ENCODE measurements at places on chromosomes 11 and 22. TPM values are rescaled to one million over a fixed set of nuclear protein-coding genes. Genes with fewer than 3 reads are reported as not detected.

The C11orf86 gene
- total RNA-seq = not detected

- no peak overlapping the region for H3K4me3 ChIP-seq
- peaks cover 4% of the 10 kb centered on the region for H3K4me1 ChIP-seq
- H3K27me3 ChIP-seq = no peaks in the 10 kb centered on the region
- no peak overlapping the region for H3K27ac ChIP-seq
- no peak for DNase-seq
Observed at GRCh38 chr11:128361451-128362020, 225.8 kb downstream of the ETS1 start.

DNA sequence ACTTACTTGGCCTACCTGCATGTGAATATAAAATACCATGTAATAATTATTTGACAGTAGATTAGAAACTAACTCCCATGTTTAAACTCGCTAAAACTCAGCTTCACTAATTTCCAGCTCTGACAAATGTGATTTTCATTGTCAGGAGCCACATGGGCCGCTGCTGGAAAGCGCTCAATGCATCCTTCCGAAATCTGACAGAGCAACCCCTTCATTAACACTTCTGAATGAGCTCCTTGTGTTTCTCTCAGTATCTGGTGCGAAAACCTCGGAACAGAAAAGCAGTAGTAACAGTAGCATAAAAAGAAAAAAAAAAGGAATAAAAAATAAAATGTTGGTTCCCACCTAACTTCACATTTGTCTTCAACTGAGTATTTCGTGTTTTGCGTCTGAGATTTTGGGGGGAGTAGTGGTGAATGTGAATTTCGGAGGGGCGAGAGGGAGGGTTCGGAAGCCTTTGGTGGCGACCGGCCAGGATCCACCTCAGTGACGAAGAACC is 710 bp downstream of the MTCH2 start:
- H3K27me3 ChIP-seq = no peaks in the 10 kb centered on the region
- H3K4me1 ChIP-seq = peaks cover 11% of the 10 kb centered on the region
- H3K27ac ChIP-seq = peak overlapping the region; percentile 83
- no peaks in the 10 kb centered on the region for H3K36me3 ChIP-seq
- DNase-seq = no peak

GRCh38 chr11:125328225-125328580 is 163.7 kb downstream of the PKNOX2 start:
- no peaks in the 10 kb centered on the region for H3K36me3 ChIP-seq
- H3K4me1 ChIP-seq = no peaks in the 10 kb centered on the region
- no peaks in the 10 kb centered on the region for H3K27me3 ChIP-seq
- H3K27ac ChIP-seq = no peak overlapping the region
- no peak overlapping the region for H3K4me3 ChIP-seq

- H3K4me1 ChIP-seq = no peaks in the 10 kb centered on the region
- no peak for DNase-seq
- H3K36me3 ChIP-seq = no peaks in the 10 kb centered on the region
- no peak overlapping the region for H3K27ac ChIP-seq
- H3K4me3 ChIP-seq = no peak overlapping the region
Observed at GRCh38 chr11:29282088-29282487, 734.7 kb downstream of the KCNA4 start.

DNA sequence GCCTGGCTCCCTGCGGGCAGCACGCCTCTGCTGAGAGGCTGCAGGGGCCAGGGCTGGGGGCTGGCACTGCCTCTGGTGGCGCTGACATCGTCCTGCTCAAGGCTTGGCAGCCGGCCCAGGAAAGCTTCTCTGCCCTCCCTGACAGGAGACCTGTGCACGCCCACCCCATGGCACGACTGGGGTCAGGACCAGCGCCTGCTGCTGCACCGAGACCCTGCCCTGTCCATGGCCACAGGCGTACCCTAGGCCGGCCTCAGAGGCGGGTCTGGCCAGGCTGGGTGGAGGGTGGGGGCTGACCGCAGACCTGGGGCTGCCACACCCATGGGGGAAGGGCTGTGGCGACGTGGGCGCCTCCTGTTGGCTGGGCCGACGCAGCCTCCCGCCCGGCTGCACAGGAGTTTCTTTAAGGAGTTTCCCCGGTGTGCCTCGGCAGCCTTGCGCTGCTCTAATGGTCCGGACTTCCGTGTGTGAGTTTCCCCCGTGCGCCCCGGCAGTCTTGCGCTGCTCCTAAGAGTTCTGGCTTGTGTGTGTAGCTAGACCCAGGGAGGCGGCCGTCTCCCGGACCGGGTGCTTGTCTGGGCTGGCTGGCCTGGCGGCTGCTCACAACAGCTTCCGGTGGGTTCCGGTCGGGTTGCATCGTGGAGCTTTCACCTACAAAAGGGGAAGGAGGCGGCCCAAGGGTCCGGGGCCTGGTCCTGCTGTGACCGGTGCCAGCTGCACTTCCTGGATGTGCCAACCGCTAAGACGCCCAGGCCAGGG is 4.6 kb downstream of the TRABD start:
- peak overlapping the region; percentile 98 for H3K27ac ChIP-seq
- H3K27me3 ChIP-seq = no peaks in the 10 kb centered on the region
- no peaks in the 10 kb centered on the region for H3K36me3 ChIP-seq
- peak overlapping the region; percentile 56 for H3K4me3 ChIP-seq
- DNase-seq = peak; percentile 83

The GAS2 gene
- 4.0 TPM for total RNA-seq

DNA sequence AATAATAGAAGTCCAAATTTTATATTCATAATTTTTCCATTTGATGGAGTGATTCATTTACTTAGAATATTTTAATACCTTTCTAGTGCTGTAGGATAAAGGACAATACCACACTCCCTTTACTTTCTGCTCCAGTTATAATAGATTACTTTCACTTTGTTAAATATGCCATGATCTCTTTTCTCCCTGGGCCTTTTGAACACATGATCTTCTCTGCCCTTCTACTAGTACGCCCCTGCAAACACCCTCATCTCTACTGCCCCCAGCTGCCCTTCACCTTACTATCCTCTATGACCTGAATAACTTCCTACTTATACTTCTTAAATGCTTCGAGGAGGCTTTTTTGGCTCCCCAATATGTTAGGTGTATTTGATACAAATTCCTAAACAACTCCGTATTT is 177.3 kb downstream of the GUCY1A2 start:
- H3K4me3 ChIP-seq = no peak overlapping the region
- no peaks in the 10 kb centered on the region for H3K4me1 ChIP-seq
- H3K36me3 ChIP-seq = no peaks in the 10 kb centered on the region
- DNase-seq = no peak
- no peaks in the 10 kb centered on the region for H3K27me3 ChIP-seq
- no peak overlapping the region for H3K27ac ChIP-seq

GRCh38 chr11:84398017-84398626 is 1112.0 kb upstream of the CCDC90B start:
- H3K36me3 ChIP-seq = no peaks in the 10 kb centered on the region
- no peaks in the 10 kb centered on the region for H3K27me3 ChIP-seq
- no peaks in the 10 kb centered on the region for H3K4me1 ChIP-seq
- DNase-seq = no peak
- H3K4me3 ChIP-seq = no peak overlapping the region

DNA sequence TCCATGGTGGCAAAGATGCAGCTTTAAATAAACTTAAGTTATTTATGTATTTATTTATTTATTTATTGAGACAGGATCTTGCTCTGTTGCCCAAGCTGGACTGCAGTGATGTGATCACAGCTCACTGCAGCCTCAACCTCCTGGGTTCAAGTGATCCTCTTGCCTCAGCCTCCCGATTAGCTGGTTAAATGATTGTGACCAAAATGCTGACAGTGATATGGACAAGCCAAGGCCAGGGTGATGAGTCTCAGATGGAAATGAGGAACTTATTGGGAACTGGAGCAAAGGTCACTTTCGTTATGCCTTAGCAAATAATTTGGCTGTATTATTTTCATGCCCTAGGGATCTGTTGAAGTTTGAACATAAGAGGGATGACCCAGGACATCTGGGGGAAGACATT is 9.3 kb upstream of the LRP5 start:
- no peak overlapping the region for H3K4me3 ChIP-seq
- DNase-seq = no peak
- no peaks in the 10 kb centered on the region for H3K4me1 ChIP-seq
- H3K27me3 ChIP-seq = no peaks in the 10 kb centered on the region
- no peaks in the 10 kb centered on the region for H3K36me3 ChIP-seq

DNA sequence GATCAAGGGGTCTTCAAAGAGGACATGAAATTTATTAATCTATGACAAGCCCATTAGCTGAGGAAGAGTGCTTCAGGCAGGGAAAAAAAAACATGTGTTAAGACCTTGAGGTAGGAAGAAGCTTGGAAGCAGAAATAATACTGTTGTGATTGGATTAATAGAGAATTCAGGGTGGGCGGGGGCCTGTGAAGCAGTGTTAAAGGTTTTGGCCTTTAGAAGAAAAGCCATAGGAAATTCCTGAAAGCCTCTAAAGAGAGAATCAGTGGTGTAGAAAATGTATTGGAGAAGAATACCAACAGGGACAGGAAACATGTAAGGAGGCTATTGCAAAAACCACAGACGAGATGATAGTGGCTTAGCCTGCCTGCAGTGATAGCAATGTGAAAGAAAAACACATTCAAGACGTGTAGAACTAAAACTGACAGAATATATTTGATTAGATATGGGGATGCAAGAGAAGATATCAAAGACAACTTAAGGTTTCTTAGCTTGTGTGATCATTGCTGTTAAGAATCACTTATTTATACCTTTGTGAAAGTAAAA is 404.4 kb upstream of the ANO3 start:
- H3K4me3 ChIP-seq = no peak overlapping the region
- no peaks in the 10 kb centered on the region for H3K4me1 ChIP-seq
- H3K27me3 ChIP-seq = no peaks in the 10 kb centered on the region
- H3K36me3 ChIP-seq = no peaks in the 10 kb centered on the region
- DNase-seq = no peak

The MS4A10 gene
- total RNA-seq = not detected

DNA sequence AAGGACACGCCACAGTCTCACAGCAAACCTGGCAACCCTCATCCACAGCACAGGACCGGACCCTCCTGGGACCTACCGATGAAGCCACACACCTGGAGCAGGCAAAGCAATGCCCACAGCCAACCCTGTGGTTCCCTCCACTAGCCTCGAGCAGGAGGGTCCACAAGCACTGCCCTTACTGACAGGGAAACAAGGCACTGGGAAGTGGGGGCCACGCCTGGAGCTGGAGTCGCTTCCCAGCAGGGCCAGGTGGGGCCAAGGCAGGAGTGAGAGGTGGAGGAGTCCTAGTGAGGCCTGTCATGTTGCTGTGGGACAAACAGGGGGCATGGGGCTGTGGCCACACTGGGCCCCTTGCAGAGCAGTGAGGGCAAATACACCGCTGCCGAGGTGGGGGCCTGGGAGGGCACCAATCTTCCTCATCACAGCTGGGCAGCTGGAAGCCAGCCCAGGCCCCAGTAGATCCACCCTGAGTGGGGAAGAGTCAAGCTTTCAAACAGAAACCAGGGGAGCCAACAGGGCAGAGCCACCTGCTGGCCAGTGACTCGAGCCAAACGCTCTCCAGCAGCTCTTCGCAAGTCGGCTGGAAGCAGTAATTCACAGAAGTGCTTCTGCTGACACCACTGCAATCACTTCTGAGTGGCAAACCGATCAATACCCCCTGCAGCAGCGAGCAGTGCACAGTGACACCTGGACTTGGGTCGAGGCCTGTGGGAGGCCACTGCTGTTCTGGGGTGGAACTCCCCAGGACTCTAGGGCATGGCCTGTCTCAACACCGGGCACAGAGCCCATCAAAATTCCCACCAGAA is 13.7 kb downstream of the SULT4A1 start:
- no peaks in the 10 kb centered on the region for H3K4me1 ChIP-seq
- no peak for DNase-seq
- no peaks in the 10 kb centered on the region for H3K36me3 ChIP-seq
- no peaks in the 10 kb centered on the region for H3K27me3 ChIP-seq
- no peak overlapping the region for H3K27ac ChIP-seq
- no peak overlapping the region for H3K4me3 ChIP-seq

GRCh38 chr22:46150034-46150654 is at the start of gene PPARA:
Gene PPARA (plus strand): TSS chr22:46150526. CDS start chr22:46198384, 47,858 bp downstream.
- H3K4me1 ChIP-seq = peaks cover 15% of the 10 kb centered on the region
- peak; percentile 85 for DNase-seq
- peak within 1 kb of the TSS; percentile 74 for H3K4me3 ChIP-seq
- no peaks in the 10 kb centered on the region for H3K27me3 ChIP-seq
- H3K27ac ChIP-seq = peak within 1 kb of the TSS; percentile 71
- H3K36me3 ChIP-seq = no peaks in the 10 kb centered on the region

DNA sequence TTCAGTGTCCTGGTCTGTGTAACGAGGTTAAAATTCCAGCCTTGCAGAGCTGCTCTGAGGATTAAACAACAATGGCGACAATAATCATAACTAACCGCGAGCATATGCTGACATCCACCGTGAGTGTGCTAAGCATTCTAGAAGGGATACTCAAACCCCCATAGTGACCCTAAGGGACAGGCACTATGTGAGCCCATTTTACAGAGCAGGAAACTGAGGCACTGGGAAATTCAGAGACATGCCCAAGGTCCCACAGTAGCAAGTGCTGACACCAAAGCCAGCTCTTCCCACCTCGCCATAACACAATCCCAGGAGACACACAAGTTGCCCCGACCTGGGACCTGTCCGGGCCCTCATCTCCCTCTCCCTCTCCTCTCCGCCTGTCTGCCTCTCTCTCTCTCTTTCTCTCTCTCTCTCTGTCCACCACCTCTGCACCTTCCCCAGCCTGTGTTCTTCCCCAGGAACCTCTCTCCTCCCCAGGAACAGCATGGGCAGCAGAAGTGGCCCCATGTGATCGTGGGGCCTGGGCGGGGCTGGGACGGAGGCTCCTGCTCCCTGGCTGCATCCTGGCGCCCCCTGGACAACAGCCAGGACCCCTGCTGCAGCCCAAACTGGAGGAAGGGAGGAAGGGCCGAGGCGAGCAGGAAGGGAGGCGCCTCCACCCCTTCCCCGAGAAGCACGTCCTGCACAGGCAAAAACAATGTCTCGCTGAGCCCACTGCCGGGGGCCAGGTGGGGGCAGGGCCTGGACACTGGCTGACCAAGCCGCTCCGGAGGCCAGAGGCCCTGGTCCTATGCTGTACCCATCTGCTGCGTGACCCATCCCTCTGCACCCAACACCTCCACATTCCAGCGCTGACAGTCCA is 14.8 kb upstream of the MFNG start:
- no peak for DNase-seq
- H3K36me3 ChIP-seq = no peaks in the 10 kb centered on the region
- peaks cover 21% of the 10 kb centered on the region for H3K4me1 ChIP-seq
- no peak overlapping the region for H3K27ac ChIP-seq

GRCh38 chr11:102656528-102656927 is 31.4 kb upstream of the MMP20 start:
- H3K27me3 ChIP-seq = no peaks in the 10 kb centered on the region
- no peak overlapping the region for H3K27ac ChIP-seq
- H3K4me1 ChIP-seq = no peaks in the 10 kb centered on the region
- H3K4me3 ChIP-seq = no peak overlapping the region

The PRODH gene
- 0.51 TPM for total RNA-seq

GRCh38 chr11:113628912-113629311 is 77.2 kb downstream of the TMPRSS5 start:
- no peaks in the 10 kb centered on the region for H3K36me3 ChIP-seq
- no peak for DNase-seq
- H3K4me3 ChIP-seq = no peak overlapping the region

- no peak overlapping the region for H3K4me3 ChIP-seq
- DNase-seq = no peak
- H3K36me3 ChIP-seq = no peaks in the 10 kb centered on the region
- no peaks in the 10 kb centered on the region for H3K4me1 ChIP-seq
Observed at GRCh38 chr22:19233189-19233661, 54.7 kb upstream of the SLC25A1 start.
